Thyroid gland (tissue), 4 donors: ENCODE measurements at places on chromosomes 5 and 9. TPM values are rescaled to one million over a fixed set of nuclear protein-coding genes. Genes with fewer than 3 reads are reported as not detected.

- no peak for DNase-seq
- H3K4me1 ChIP-seq = no peaks in the 10 kb centered on the region
- H3K4me3 ChIP-seq = no peak overlapping the region
- no peaks in the 10 kb centered on the region for H3K27me3 ChIP-seq
- no peaks in the 10 kb centered on the region for H3K36me3 ChIP-seq
- no peak overlapping the region for H3K27ac ChIP-seq
Observed at GRCh38 chr5:27208051-27208450, 169.7 kb upstream of the CDH9 start.

The MARCOL gene
- not detected for total RNA-seq

DNA sequence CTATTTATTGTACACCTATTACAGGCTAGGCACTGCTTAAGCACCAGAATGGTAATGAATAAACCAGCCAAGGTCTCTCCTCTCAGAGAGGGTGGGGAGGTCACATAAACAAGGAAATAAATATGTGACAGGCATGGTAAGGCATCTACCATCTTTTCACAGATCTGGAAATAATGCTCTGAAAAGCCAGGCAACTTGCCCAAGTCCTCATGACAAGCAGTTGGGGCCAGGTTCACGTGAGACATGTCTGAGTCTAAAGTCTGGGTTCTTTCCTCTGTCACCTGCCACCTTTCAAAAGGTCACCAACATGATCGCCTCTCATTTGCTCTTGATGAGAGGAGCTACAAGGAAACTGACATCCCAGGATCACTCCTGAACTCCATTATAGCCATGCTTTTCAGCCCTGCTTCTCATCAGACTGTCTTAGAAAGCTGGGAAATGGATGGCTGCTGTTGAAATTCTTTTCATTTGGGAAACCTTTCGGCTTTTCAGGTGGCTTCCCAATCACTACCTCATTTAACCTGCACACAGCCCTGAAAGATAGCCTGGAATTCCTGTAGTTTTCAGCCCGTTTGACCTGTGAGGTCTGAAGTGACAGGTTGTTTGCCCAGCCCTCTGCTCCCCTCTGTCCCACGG lies 123.1 kb downstream of the CRB2 start:
- no peaks in the 10 kb centered on the region for H3K27me3 ChIP-seq
- no peak overlapping the region for H3K27ac ChIP-seq
- no peak overlapping the region for H3K4me3 ChIP-seq
- DNase-seq = no peak

The BTNL3 gene
- total RNA-seq = 0.50 TPM

DNA sequence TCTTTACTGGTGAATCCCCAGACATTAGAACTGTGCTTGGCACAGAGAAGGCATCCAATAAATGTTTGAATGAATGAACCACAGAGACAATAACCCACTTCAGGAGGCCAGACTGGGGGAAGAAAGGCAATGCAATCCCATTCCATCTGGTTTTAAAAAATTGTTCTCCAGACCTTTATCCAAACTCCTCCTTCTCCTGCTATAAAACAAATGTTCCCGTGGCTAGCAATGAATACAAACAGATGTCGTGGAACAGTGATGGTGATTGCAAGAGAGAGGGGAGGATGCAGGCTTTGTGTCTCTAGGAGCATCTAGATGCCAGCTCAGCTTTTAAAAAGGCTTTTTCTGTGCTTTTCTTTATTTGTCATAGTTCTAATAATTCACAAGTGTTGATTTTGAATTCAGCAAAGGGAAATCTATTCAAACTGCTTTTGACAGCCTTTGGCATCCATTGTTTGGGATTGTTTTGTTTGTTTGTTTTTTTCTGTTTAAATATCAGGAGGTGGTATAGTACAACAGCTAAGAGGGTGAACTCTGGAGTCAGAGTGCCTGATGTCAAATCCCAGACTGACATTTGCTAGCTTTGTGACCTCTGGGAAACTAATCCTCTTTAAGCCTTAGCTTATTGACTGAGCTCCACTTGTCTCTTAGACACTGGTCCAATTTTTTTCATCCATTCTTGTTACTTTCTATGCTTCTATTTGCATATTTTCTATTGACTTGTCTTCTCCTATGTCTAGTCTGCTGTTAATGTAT lies 59.1 kb downstream of the TNFSF15 start:
- H3K4me1 ChIP-seq = no peaks in the 10 kb centered on the region
- H3K27me3 ChIP-seq = no peaks in the 10 kb centered on the region
- H3K36me3 ChIP-seq = no peaks in the 10 kb centered on the region
- no peak for DNase-seq
- no peak overlapping the region for H3K27ac ChIP-seq

The CAMK4 gene
- total RNA-seq = 2.5 TPM

The C9orf50 gene
- total RNA-seq = not detected
